ENCODE measurements at places on chromosomes 3 and 15.

DNA sequence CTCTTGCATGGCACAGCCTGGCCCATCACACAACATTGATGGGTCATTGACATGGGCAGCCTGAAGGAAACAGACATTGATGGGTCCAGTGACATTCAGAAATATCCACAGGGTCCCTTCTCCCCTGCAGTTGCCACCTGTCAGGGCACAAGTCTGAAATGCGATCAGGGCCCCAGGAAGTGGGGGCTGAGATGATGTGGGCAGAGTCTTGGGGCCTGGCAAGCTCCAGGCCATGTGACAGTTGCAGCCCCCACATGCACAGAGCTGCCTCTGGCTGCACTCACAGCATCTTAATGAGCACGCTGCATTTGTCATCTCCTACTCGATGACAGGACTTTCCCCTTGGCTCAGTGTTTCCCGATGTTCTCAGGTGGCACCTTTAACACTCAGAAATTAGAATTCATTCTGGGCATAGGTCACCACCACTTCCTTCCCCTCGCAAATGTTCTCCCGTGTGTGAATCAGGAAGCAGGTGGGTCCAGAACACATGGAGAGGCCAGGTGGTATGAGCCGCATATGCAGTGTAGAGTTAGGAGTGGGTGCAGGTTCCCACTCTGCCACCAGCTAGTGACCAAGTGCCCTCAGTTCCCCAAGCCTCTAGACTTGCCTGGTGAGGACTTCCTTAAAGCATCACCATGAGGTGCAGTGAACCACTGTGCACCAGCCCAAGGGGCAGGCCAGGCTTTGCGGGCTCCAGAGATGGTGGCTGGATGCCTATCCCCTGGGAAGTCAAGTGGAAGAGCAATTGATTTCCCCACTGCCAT lies 1.6 kb upstream of the TXNRD3 start:
- no peak overlapping the region for H3K4me3 ChIP-seq
- H3K4me1 ChIP-seq: peaks cover 12% of the 10 kb centered on the region
- peaks cover 2% of the 10 kb centered on the region for H3K36me3 ChIP-seq

DNA sequence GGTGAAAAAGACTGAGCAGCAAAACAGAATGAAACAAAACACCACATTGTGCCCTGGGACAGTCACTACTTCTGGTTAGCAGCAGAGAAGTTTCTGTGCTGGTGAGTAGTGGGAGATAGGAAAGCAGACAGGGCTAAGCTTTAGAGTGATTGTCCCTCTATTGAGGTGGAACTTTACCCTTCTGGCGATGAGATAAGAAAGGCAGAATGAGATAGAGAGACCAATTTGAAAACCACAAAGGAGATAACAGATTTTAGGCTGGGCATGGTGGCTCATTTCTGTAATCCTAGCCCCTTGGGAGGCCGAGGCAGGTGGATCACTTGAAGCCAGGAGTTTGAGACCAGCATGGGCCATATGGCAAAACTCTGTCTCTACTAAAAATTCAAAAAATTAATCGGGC lies 208.5 kb downstream of the TBL1XR1 start:
- no peaks in the 10 kb centered on the region for H3K27me3 ChIP-seq
- DNase-seq: no peak
- peaks cover 6% of the 10 kb centered on the region for H3K36me3 ChIP-seq

DNA sequence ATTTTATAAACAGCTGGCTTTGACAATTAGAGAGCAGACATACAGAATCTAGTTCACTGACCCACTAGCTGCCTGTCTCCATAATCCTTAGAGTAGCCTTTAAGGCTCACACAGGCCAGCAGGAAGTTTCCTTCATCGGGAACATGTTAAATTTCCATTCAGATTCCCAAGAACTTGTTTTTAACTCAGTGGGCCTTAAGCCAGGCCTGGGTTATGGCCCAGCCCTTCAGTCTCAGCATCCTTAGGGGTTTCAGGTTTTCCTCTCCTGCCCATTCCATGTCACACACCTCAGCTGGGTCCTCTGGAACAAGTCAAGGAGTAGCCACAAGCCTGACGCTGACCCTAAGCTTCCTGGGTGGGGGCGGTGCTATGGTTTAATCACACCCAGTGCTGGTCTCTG lies 15.0 kb downstream of the CDAN1 start:
- no peaks in the 10 kb centered on the region for H3K27me3 ChIP-seq
- H3K4me3 ChIP-seq: no peak overlapping the region
- peaks cover 7% of the 10 kb centered on the region for H3K36me3 ChIP-seq
- no peak overlapping the region for H3K27ac ChIP-seq

GRCh38 chr3:39760325-39760724 lies 49.1 kb upstream of the MYRIP start:
- no peaks in the 10 kb centered on the region for H3K4me1 ChIP-seq
- DNase-seq: no peak
- H3K27ac ChIP-seq: no peak overlapping the region
- H3K4me3 ChIP-seq: no peak overlapping the region
- no peaks in the 10 kb centered on the region for H3K36me3 ChIP-seq
- H3K27me3 ChIP-seq: peaks cover 5% of the 10 kb centered on the region

DNA sequence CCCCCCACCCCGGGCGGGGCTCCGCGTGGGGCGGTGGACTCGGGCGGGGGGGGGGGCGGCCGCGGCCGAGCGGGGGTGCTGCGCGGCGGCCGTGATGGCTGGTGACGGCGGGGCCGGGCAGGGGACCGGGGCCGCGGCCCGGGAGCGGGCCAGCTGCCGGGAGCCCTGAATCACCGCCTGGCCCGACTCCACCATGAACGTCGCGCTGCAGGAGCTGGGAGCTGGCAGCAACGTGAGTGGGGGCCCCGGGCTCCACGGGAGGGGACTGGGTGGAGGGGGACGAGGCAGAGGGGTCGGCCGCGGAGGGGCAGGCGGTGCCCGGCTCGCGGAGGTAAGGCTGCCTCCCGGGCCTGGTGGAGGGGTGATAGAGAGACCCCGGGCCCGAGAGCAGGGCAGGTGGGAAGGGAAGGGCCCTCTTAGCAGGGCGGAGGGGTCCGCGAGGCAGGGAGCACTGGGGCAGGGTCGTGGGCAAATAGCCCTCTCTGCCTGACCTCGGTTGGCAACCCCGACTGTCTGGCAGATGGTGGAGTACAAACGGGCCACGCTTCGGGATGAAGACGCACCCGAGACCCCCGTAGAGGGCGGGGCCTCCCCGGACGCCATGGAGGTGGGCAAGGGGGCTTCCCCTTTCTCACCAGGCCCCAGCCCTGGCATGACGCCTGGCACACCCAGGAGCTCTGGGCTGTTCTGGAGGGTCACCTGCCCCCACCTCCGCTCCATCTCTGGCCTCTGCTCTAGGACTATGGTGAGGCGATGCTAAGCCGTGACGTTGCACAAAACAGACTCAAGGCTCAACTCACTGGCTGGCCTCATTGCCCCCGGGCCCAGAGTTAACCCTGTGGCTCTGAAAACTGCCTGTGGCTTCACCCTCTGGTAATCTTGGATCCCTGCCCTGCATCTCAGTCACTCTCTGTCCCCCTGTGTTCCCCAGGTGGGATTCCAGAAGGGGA lies at the start of gene ECE2:
Gene ECE2, plus strand, starts transcription at position 62 of the 950 bp plus-strand sequence. Its CDS starts 132 bp downstream, at position 194.
- H3K4me1 ChIP-seq: no peaks in the 10 kb centered on the region
- no peak for DNase-seq
- peaks cover 36% of the 10 kb centered on the region for H3K27me3 ChIP-seq
- no peaks in the 10 kb centered on the region for H3K36me3 ChIP-seq
- no peak within 1 kb of the TSS for H3K4me3 ChIP-seq
- peak within 1 kb of the TSS; percentile 37 for H3K27ac ChIP-seq

DNA sequence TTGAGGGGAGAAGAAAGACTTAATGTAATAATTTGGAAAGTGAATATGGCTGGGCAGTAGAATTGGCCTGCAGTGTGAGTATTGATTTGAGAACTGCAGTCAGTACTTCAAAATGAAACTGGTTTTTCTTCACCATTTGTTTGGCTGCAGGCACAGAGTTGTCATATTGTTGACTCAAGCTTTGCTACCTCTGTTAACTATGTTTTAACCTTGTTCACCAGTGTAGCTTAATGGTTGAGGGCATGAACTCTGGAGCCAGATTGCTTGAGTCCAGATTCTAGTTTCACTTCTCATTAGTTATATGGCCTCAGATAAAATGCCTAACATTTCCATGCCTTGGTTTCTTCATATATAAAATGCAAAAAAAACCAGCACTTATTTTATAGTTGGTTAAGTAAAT lies 64.1 kb downstream of the CFAP44 start:
- no peaks in the 10 kb centered on the region for H3K27me3 ChIP-seq
- DNase-seq: no peak
- H3K27ac ChIP-seq: no peak overlapping the region
- no peaks in the 10 kb centered on the region for H3K4me1 ChIP-seq
- no peak overlapping the region for H3K4me3 ChIP-seq

DNA sequence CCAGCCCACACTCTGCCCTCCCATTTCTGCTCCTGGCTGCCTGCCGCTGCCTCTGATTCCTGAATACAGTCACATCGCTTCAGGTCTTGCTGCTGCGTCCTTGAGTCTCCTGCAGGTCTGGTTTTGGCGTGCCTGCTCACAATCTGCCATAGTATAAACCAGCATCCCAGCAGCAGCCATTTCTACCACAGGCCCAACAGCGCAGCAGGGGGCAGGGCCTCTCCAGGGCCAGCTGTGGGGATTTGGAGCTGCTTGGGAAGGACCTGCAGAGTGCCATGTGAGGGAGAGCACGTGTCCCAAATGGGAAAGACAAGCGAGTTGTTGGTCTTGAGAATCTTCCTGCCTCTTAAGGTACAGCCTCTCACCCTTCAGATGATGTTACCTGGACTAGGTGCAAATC lies 398.3 kb upstream of the PPP2R3A start:
- H3K36me3 ChIP-seq: no peaks in the 10 kb centered on the region
- H3K27ac ChIP-seq: no peak overlapping the region
- H3K4me1 ChIP-seq: no peaks in the 10 kb centered on the region
- DNase-seq: no peak
- H3K4me3 ChIP-seq: no peak overlapping the region

GRCh38 chr3:171965067-171965712 lies 74.2 kb upstream of the FNDC3B start:
- H3K36me3 ChIP-seq: no peaks in the 10 kb centered on the region
- H3K27me3 ChIP-seq: no peaks in the 10 kb centered on the region
- H3K4me1 ChIP-seq: peaks cover 55% of the 10 kb centered on the region
- DNase-seq: no peak
- no peak overlapping the region for H3K27ac ChIP-seq

- no peak for DNase-seq
- no peaks in the 10 kb centered on the region for H3K36me3 ChIP-seq
- no peak overlapping the region for H3K4me3 ChIP-seq
- no peaks in the 10 kb centered on the region for H3K4me1 ChIP-seq
- H3K27ac ChIP-seq: no peak overlapping the region
Observed at GRCh38 chr3:115127208-115127607, 19.9 kb downstream of the ZBTB20 start.

- peaks cover 28% of the 10 kb centered on the region for H3K36me3 ChIP-seq
- H3K4me3 ChIP-seq: peak overlapping the region; percentile 95
- H3K27me3 ChIP-seq: peaks cover 18% of the 10 kb centered on the region
- no peak for DNase-seq
- peaks cover 24% of the 10 kb centered on the region for H3K4me1 ChIP-seq
Observed at GRCh38 chr3:48301800-48302166, 31.7 kb downstream of the SPINK8 start.

GRCh38 chr3:71251156-71251775 lies 332.3 kb downstream of the FOXP1 start:
- no peaks in the 10 kb centered on the region for H3K36me3 ChIP-seq
- H3K4me3 ChIP-seq: no peak overlapping the region
- H3K27me3 ChIP-seq: no peaks in the 10 kb centered on the region

DNA sequence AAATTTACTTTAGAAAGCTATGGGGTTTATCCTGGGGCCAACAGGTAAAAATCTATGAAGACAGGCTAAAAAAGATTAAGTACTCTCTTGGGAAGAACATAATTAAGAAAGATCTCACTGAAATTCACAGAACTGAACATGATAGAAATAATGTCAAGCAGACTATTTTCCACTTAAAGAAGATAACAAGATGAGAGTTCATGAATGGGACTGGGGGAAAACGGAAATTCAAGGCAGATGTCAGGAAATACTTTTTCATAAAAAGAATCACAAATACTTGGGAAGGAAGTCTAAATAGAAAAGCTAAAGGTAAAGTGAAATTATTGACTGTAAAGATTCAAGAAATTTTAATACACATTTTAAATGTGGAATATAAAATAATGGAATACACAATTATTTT lies 737.6 kb downstream of the EPHA3 start:
- no peak overlapping the region for H3K27ac ChIP-seq
- H3K36me3 ChIP-seq: no peaks in the 10 kb centered on the region
- no peak for DNase-seq
- no peaks in the 10 kb centered on the region for H3K27me3 ChIP-seq

DNA sequence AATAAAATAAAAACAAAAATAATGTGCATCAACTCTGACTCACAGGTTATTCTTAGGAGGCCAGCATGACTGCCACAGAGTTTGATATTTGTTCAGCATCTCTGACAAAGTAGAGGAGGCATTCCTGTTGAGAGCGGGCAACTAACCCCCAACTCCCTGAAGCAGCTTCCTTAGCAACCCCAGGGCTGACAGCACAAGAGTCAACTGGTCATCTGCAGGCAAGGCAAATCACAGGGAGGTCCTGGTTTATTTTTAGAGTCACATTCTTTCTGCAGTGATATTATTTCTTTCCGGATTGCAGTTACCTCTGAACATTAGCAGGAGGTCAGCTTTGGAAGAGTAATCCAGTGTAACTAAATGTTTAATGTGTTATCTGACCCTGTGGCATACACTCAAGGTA lies 273.0 kb downstream of the PLCL2 start:
- DNase-seq: no peak
- no peak overlapping the region for H3K27ac ChIP-seq
- H3K4me1 ChIP-seq: no peaks in the 10 kb centered on the region
- no peak overlapping the region for H3K4me3 ChIP-seq

DNA sequence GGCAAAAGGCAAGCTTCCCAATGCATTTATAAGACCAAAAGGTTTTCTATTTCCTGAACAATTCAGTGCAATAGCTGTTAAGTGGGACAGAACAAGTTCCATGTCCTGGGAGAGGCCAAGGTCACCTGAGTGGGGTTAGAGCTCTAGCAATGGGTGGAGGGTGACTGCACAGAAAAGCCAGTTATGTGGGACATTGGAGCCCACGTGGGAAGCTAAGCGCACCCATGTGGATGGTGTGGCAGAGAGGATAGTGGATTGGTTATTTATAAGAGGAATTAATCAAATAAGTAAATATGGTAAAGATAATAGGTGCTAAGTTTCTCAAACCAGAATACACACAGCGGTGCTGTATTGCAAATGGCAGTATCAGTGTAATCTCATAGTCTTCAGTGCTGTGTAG lies 6.3 kb downstream of the NSMCE3 start:
- no peak overlapping the region for H3K4me3 ChIP-seq
- H3K27ac ChIP-seq: no peak overlapping the region
- no peak for DNase-seq

DNA sequence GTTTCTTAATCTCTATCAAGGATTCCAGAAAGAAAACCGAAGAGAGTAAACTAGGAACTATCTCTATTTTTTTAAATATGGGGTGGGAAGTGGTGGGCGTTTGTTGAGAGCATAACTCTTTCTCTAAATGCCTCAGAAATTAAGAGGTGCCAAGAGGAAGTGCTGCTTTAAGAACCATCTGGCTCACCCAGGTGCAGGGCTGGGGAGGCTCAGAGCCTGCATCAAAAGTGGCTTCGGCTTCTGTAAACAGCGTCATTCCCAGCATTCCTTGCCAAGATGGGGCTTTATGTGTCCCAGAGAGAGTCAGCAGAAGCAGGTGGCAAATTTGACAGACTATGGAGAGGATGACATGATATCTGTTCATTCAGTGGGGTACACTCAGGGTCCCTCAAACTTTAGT lies 123.3 kb upstream of the BFSP2 start:
- peaks cover 7% of the 10 kb centered on the region for H3K4me1 ChIP-seq
- H3K4me3 ChIP-seq: no peak overlapping the region
- H3K27me3 ChIP-seq: peaks cover 3% of the 10 kb centered on the region
- no peaks in the 10 kb centered on the region for H3K36me3 ChIP-seq
- DNase-seq: no peak

GRCh38 chr3:117266806-117267205 lies 557.2 kb downstream of the TUSC7 start:
- H3K27ac ChIP-seq: no peak overlapping the region
- no peak overlapping the region for H3K4me3 ChIP-seq
- H3K27me3 ChIP-seq: no peaks in the 10 kb centered on the region
- no peaks in the 10 kb centered on the region for H3K36me3 ChIP-seq
- DNase-seq: no peak

Measured in neural crest cell (in vitro differentiated cells).